Hematopoietic multipotent progenitor cell treated with erythropoietin and hydrocortisone succinate and interleukin-3 and kit ligand, for 8 days (in vitro differentiated cells): ENCODE measurements at places on chromosomes 6 and 20.
A peak's percentile ranks its signal among the peaks of the same experiment; 100 is the strongest.

DNA sequence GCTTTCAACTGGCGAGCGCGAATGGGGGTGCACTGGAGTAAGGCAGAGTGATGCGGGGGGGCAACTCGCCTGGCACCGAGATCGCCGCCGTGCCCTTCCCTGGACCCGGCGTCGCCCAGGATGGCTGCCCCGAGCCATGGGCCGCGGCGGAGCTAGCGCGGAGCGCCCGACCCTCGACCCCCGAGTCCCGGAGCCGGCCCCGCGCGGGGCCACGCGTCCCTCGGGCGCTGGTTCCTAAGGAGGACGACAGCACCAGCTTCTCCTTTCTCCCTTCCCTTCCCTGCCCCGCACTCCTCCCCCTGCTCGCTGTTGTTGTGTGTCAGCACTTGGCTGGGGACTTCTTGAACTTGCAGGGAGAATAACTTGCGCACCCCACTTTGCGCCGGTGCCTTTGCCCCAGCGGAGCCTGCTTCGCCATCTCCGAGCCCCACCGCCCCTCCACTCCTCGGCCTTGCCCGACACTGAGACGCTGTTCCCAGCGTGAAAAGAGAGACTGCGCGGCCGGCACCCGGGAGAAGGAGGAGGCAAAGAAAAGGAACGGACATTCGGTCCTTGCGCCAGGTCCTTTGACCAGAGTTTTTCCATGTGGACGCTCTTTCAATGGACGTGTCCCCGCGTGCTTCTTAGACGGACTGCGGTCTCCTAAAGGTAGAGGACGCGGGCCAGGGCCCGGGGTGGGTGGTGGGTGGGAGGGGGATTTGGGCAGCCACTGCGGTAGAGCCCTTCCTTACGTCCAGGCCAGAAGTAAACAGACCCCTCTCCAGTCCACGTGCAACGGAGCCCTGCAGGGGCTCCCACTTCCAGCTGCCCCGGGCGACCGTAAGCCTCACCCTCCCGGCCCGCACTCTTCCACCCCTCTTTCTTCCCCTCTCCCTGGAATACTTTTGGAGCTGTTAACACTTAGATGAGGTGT lies 998 bp downstream of the BMP2 start:
- DNase-seq: no peak

DNA sequence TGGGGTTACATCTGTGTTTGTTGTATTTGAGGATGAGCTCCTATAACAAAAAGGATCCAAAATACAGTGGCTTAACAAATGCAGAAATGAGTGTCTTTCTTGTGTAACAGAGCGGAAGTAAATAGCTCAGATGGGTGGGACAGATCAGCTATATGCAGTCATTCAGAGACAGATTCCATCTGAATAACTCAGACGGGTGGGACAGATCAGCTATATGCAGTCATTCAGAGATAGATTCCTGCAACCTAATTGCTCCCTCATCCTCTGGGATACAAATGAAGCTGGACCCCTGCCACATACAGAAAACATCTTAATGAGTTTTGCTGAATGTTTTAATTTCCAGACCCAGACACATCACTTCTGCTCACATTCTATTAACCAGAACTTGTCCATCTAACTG lies 332.3 kb downstream of the BCKDHB start:
- DNase-seq: no peak

DNA sequence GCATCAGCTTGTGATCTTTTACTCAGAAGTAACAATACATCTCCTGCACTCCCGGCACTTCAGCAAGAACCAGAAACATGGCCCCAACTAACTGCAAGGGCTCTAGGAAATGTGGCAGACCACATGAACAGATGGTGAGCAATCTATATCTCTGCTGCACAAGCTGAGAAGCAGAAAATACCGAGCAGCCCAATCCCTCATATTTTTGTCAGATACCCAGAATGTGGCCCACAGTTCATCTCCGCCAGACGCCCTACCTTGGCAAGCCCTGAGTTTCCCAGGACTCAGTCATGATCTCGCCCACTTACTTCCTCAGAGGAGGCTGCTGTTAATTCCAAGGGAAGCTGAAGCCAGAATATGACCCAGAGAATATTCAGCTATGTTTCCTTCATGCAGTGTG lies 63.1 kb upstream of the PHACTR1 start:
- DNase-seq: no peak

DNA sequence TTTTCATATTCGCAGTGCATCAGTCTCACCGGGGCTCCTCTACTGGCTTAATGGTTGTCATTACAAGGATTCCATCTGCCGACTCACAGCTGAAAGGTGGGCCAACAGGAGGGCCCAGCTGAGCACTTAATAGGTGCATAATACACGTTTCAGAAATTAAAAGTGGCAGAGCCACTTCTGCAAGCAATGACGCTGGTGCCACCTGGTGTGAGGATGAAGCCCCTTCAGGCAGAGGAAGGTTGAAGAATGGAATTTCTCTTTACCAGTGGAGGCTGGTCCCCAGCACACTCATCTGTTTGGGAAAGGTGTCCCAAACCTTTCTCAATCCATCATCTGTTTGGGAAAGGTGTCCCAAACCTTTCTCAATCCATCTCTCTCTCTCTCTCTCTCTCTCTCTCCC lies 8.2 kb upstream of the STMND1 start:
- DNase-seq: no peak

DNA sequence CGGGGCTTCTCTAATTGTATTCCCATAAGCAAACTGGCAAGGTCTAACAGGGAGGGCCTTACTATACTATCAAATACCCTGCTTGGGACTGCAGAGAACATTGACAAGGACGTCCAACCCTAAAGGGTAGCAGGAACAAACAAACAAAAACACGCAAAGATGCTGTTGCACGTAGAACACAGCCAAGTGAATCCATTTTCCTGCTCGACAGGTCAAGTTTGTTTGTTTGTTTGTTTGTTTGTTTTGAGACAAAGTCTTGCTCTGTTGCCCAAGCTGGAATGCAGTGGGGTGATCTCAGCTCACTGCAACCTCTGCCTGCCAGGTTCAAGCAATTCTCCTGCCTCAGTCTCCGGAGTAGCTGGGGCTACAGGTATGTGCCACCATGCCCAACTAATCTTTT lies 91.3 kb downstream of the ZMYND8 start:
- no peak for DNase-seq

GRCh38 chr6:47357827-47358226 lies 48.1 kb upstream of the TNFRSF21 start:
- DNase-seq: no peak

DNA sequence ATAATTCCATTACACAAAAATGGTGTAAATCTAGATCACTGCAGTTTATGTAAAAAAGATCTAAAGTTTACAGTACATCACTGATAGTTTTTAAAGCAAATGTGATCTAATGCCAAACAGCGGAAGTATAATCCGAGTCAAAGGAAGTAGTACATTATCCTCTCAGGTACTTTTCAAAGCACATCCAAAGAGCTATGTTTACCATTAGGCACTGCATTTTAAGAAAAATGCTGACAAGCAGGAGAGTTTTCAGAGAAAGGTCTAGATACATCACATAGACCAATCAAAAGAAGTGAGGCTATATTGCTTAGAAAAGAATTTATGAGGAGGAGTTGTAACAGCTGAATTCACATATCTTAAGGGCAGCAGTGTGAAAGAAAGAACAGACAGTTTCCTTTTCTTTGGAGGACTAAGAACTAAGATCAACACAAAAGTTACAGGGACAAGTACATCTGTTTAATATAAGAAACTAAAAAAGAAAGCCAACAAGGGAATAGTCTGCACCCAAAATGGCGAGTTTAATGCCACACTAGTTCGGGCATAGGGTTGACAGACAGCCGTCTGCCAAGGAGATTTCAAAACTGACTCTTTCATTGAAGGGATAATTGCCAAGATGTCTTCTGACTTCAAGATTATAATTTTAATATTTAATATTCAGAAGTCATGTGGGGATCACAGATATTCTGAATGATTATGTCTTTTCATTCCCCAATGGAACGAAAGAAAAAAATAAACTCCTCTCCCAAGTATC lies 1.4 kb downstream of the ZNF184 start:
- peak; percentile 26 for DNase-seq

GRCh38 chr20:21702553-21703470 lies 2.7 kb upstream of the PAX1 start:
- peak; percentile 37 for DNase-seq

DNA sequence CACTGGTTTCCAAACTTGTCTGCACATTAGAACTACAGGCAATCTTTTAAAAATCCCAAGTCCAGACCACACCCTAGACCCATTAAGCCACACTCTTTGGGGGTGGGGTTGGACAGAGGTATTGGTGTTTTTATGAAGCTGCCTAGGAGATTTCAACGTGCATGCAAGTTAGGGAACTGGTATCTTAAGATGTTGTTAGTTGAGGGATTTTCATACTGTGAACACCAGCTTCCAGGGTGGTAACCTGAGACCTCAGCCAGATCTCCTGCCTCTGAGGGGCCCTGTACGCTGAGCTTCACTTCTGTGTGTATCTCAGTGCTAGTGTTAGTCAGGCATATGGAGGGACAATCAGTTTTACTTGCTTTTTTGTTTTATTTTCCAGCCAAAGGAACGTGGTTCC lies 138.0 kb downstream of the UTRN start:
- DNase-seq: no peak

- DNase-seq: peak; percentile 88
Measured at GRCh38 chr6:30877419-30878262, 6.7 kb upstream of the DDR1 start.

DNA sequence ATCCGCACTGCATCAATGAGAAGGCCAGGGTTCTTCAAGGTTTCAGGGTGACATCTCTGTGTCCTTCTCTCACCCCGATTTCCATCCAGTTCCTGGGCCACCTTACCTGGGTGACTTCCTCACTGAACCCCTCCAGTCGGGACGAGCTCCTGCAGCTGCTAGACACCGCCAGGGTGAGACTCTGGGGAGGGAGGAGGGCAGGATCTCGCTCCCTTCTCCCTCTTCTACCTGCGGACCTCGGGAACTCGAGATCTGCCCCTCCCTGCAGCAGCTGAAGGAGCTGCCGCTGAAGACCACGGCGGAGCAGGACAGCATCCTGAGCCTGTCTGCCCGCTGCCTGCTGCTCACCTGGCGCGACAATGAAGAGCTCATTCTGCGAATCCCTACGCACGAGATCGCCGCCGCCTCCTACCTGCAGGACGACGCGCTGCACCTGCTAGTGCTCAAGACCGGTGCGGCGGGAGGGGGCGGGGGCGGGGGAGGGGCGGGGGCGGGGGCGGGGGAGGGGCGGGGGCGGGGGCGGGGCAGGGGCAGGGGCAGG lies 7.5 kb downstream of the CCM2L start:
- no peak for DNase-seq

GRCh38 chr6:51241376-51241775 lies 422.7 kb downstream of the TFAP2B start:
- no peak for DNase-seq

GRCh38 chr20:32542259-32542615 lies 42.9 kb downstream of the NOL4L start:
- DNase-seq: no peak

DNA sequence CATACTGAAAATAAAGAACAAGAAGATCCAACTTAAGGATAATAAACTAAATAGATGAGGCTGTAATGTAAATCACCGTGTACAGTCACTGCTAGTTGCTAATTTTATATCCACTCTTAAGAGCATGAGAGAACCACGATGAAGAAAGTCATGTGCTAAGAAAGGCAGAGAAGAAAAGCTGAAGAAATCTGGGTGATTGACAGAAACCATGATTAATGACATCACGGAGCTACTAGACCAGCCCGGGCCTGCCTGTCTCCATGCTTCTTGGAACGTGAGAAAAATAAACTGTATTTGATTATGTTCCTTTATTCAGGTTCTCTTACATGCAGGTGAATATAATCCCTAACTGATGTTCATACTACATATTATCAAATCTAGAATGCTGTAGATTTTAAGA lies 84.2 kb upstream of the E2F3 start:
- no peak for DNase-seq

GRCh38 chr20:10611357-10611756 lies 62.4 kb downstream of the JAG1 start:
- peak; percentile 34 for DNase-seq

DNA sequence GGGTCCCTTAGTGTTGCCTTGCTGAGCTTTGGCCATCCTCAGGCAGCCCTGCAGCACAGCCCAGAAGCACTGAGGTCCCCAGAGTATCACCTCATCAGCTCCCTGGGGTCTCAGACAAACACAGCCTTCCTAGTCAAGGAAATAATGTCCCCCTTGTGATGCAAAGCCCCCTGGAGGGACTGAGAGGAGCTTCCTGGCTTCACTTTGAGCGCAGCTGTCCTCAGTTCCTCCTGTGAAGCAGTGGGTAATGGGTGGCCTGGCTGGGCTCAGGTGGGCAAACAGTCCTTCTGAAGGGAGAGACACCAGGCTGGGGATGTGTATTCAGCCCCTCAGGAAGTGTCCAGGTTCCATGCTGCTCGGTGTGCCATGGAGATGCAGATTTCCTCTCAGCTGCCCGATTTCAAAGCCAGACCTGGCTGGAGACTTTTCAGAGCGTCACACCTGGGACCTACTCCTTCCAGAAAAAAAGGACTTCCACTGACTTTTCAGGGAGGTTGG lies 79.2 kb upstream of the FOXA2 start:
- no peak for DNase-seq

DNA sequence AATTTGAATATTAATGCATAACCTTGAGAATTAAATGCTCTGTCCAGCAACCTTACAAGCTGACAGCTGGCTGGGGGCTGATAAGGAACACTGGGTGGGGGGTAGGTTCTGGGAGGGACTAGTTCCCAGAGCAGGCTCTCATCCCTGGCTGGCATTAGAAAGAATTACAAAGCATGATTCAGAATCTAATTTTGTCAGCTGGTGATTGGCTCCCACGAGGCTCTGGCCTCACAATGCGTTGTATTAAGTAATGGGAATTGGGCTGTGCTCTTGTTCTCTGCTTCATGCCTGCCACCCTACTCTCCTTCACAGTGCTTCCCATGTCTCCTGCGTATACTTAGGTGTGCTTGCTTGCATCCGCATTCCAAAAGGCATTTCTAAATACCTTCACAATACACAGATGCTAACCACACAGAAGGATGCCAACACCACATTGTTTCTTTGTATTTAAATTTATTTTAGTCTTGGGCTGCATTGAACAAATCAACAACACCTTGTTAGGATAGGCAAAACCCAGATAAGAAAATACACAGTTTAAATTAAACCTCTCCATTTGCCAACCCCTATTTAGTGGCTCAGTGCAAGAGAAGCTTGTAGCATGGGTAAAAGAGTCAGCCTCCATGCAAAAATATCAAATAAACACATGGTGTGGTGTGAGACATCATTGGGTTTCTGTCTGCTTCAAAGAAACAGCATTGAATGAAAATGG lies 434.5 kb upstream of the JAG1 start:
- peak; percentile 51 for DNase-seq

DNA sequence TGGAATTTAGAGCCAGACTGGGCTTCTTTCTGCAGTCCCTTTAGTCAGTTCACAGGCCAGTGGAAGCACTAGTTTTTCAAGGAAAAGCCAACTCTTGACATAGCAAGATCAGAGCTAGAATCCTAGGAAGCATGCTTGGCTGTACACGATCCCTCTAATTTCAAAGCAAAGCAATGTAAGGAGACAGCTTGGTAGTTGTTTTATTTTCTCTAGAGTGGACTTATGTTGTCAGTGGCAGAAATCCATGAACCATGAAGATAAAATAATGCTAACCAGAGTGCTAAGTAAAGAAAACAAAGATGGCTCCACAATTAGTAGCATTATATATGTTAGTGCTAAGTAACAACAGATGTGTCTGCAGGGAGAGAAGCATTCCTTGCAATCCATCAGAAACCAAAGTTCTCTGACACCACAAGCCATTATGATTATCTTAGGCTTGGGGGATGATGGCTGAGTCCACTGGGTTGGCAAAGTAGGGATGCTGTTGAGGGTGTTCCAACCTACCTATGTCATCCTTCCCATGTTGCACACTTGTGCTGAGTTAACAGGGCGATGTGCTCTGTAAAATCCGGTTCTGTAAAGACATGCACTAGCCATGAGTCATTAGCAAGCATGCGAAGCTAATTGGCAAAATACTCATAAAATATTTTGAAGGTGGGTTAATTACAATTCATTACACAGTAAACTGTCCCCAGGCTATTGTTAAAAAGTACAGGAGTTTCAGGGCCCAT lies 115.2 kb downstream of the BMP2 start:
- no peak for DNase-seq
